Cortex of kidney (tissue), 1 donor: ENCODE measurements at places on chromosomes 6 and 20.

GRCh38 chr6:41371992-41372831 lies 36.8 kb downstream of the NCR2 start:
- no peak for DNase-seq

DNA sequence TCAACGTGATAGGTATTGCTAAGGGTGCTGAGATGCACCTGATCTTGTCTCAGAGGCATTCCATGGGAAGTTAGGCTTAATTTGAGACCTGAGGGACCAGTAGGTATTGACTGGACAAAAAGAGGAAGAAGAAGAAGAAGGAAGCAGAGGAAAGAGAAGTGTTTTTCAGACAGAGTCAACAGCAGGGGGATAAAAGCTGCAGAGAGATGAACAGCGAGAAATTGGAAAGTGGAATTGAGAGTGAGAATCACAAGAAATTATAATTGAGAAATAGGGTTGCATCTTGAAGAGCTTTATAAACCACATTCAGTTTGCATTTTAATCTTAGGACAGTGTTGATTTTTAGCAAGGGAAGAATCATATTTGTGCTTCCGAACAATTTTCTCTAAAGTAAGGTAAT lies 254.0 kb downstream of the CD83 start:
- no peak for DNase-seq

DNA sequence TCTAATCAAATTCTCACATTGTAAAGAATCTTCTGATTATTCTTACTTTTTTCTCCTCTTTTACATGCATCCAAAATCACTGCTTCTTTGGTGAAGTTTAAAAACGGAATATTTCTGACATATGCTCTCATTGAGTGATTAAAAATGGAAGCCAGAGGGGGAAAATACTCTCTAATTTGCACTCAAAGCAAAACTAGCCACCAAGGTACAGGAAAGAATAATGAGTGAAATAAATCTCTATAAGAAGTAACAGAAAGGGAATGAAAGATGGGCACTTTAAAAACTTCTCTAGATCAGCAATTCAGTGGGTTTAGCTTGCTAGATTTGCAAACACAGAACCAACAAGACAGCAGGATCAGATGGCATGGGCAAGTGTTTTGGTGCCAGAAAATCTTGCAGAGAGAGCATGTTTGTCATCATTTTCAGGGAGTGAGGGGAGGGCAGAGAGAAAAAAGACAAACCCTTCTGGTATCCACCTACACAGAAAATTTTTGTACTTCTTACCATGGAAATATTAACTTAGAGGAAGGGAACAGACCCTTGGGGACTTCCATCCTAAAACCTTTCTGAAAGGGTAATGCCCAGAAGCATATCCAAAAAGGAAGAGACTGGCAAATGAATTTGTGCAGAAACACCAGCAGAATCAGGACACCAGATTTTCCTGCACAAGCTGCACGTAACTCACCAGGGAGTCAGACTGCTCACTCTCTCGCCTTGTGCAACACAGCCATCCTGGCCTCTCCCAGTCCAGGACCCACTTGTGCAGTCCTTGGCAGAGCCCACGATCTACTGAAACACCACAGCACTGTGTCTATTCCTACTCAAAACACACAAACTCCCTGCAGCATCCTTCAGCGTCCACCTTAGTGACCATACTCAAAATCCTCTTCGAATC lies 270.2 kb upstream of the PRDM1 start:
- DNase-seq, result no peak

- no peak for DNase-seq
Measured at GRCh38 chr6:147176795-147177194, 27.4 kb upstream of the STXBP5 start.
